ENCODE measurements at places on chromosomes 1 and 21.

DNA sequence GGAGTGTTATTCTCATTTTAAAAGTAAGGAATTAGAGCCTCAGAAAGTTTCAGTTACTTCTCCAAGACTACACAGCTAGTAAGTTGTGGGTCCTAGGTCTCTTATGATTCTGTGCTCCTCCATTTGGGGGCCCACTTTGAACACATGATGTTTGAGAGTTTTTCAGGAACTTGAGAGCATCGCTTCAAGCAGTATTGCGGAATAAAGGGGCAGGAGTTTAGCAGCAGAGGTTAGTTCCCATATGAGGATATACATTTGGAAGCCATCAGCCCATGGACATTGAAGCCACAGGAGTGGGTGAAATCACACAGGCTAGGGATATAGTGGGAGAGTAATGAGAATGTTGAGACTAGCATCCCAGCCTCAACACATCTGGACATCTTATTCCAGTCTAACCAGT, 143.2 kb downstream of the RASAL2 start:
- DNase-seq, result no peak

DNA sequence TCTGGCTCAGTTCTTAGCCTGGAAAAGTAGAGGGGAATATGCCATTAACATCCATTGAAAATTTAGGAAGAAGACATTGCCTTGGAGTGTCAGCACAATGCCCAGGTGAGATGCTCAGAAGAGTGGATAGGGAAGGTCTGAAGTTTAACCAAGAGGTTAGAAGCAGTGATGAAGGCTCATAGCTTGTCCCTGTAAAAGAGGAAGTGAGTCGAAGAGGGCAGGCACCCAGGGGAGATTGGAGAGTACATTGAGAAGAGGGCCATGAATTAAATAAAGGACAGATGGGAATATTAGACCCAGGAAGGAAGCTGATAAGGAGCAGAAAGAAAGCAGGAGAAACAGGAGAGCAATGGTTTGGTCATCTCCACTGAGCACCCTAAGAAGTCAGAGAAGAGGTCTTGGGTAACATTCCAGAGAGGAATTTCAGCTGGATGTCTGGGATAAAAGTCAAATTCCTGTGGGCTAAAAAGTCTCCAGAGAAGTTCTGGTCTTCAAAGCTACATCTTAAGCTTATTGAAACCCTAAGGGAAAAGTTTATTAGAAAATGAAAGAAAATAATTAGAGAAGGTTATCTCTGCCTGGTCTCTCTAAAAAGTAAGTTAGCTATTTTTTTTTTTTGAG, 17.3 kb downstream of the C8B start:
- no peak for DNase-seq

DNA sequence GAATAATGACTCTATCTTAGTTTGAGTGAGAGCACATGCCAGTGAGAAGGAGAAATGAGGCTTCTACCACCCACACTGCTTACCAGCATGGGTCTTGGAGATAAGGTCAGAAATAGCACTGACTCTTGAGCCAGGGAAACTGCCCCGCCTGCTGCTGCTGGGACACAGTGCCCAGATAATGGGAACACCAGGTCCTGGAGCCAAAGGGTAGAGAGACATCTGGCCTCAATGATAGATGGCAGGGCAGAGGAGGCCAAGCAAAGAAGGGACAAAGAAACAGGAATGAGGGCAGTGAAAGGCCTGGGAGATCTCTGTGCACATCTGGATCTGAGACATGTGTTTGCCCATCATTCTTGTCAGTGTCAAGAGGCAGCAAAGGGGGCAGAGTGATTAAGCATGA, 97.4 kb downstream of the MIS18A start:
- DNase-seq, result no peak

DNA sequence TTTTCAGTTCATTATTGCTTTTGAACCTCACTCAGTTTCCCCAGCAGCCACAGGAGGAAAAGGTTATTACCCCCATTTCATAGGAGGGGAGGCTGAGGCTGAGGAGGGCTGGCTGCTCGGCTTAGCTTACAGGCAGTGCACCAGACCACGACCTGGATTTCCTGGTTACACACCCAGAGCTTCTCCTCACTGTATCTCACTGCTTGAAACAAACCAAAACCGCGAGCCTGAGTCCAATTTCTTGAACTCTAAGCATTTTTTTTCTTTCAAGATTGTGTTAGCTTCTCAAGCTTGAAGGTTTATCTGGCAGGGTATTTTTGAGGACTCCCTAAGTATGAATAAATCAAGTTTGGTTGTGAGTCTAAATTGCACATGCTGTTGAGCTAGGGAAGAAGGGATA, 188.9 kb upstream of the EDN2 start:
- DNase-seq, result peak; percentile 75

- DNase-seq, result no peak
These were observed 155.9 kb downstream of the PEX14 start for GRCh38 chr1:10630661-10631120.

GRCh38 chr1:152870831-152871730, 7.0 kb upstream of the SMCP start:
- DNase-seq, result no peak

- no peak for DNase-seq
These were observed 742 bp upstream of the PDE9A start for GRCh38 chr21:42652527-42653230.

DNA sequence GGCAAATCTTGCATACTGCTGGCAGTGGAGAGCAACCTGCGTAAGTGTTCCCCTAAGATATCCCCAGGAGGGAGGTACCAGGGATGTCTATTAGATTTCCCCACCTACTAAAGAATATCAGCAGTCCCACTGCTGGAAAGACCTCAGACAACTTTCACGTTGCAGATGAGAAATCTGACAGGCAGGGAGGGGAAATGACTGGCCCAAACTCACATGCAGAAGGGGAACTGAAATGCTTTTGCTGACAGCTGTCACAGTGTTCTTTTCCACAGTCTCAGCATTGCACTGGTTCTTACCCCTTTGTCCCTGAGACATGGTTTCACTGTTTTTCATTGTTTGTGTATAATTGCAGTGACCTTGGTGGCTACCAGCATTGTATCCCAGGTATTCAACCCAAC, 84.8 kb upstream of the ATP1A1 start:
- DNase-seq, result no peak

DNA sequence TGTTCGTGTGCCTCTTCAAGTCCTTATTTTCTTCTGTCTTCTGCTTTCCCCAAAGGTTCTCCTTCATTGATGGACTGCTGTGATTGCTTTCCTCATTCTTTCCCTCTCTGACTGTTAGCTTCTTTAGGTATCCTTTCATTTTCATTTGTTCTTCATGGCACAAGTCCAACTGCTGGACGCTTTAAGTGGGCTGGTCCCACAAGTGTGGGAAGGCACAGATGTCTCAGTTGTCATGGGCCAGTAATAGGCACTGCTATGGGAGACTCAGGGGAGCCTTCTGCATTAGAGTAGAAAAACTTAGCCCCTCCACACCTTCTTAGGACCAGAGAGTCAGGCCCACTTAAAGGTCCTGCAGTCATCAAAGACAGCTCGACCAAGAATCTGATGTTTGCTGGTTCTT, 122.3 kb upstream of the C1orf105 start:
- DNase-seq, result no peak

Measured in activated CD4-positive, alpha-beta memory T cell treated with anti-CD3 and anti-CD28 coated beads, Interleukin-2, amount 10 ng/mL, durations not matched to agents 7 days and 5 days (primary cell).